ENCODE measurements at places on chromosomes 16 and 17.

GRCh38 chr17:49327835-49328784 is 33.9 kb downstream of the ZNF652 start:
- peak; percentile 22 for DNase-seq

DNA sequence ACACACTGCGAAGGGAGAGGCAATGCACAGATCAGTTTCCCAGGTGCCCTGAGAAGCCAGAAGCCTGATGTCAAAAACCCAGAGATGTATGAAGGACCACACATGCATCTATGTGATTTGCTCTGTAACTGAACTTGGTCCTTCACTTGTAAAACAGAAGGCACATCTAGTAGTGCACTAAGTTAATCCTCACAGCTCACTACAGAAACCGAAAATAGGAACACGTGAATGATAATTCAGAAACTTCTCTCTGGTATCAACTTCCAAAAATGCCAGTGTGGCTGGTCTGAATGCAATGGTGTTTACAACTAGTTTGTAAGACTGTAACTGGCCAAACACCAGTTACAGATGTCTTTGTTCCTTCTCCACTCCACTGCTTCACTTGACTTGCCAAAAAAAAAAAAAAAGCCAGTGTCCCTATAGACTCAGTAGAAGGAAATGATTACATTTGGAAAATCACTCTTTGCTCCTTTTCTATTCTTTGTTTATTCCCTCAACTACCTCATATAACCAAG is 11.3 kb downstream of the ANKRD40 start:
- DNase-seq = no peak

- DNase-seq = no peak
Measured at GRCh38 chr17:73867056-73867455, 222.8 kb upstream of the SDK2 start.

DNA sequence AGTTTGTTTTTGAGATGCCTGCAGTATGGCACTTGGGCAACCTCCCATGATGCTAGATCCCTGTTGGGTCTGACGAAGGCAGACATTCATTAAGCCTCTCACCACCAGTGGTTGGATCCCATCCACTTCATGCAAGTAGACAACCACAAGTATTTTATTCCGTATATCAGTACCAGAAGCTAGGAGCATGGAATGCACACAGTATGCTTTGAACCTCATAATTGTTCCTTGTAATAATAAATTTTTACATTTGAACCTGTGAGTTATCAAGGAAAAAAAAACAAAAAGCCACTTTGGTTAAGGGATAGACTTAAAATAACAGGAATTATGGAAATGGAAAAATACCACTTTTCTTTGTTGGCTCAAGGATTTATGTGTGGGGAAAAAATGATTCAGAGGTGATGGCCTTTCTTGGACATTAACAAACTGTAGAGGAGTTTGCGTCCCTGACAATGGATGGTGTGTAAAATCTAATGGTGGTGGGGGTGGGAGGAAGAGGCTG is 107.1 kb upstream of the KCNJ16 start:
- DNase-seq = peak; percentile 3

GRCh38 chr17:37067555-37068111 is 118.9 kb downstream of the AATF start:
- DNase-seq = peak; percentile 87

DNA sequence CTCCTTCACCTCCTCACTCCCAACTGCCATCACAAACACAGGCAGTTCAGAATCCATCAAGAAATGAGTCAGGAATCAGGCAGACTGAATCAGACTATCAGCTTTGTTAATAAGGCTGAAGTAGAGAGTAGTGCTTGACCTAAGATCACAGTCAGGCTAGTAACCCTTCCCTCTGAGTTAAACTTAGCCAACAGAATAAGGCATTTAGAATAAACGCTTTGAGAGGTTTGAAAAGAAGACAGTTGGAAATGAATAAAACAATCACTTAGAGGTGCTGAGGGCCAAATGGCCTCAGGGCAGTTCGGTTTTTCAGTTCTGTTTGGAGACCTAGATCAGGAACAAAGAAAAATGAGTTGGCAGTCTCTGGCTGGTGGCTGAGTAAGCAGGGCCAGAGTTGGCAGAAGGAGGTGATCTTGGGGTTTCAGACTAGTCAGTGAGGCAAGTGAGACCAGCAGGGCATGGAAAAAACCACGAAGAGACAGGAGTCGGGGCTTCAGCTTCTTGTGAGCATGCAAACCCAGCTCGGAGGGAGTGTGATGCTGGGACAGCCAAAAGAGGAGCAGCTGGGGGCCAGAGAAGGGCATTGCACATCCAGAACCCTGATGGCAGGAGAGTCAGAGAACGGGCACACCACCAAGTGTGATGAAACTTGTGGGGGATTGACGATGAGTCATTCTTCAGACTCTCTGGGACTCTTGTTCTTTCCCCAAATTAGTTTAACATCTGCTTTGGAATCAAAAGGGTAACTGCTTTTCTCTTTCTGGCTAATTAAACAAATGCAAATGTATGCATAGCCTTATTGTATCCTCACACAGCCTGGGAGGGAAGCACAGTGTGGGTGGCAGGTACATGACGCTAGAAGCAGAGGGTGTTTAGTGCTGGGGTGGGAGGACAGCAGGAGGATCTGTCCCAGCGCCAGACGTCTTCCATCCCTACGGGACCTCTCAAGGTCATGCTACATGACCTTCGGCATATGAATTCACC is 54.8 kb downstream of the SPECC1 start:
- peak; percentile 91 for DNase-seq

DNA sequence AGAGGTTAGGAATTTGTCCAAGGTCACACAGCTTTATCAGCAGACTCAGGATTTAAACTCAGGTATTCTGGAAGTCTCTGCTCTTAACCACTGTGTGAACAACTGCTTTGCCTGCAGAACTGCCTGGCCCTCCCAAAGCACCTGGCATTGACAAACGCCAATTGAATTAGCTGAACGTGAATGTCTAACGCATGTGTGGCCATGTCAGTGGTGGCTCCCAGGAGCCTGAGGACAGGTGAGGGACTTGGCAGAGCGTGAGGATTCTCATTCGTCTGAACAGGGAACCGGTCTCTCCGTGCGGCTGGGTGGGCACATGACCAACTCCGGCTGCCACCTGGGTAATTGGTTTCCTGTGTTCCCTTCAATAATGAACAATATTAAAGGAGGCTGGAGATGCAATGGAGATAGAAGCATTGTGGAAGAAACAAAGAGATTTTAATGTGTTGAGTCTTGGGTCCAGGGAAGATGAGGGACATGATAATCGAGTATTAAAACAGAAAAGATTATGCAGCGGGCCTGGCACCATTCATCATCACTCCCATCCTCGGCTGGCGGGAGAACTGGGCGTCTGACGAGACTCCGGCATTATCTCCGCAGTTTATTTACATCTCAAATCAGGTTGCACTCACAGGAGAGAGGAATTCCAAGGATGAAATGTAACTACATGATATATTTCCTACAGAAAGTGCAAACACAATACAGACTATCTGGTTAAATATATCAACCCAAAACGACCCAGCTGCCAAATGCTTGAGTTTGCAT is 113.5 kb downstream of the NPIPB5 start:
- DNase-seq = no peak
